Putamen (tissue), 1 donor: ENCODE measurements at places on chromosomes 7 and 10.

GRCh38 chr10:21529032-21529910, 3.8 kb upstream of the SKIDA1 start:
- no peak for DNase-seq

GRCh38 chr7:25843467-25843866, 308.5 kb upstream of the NFE2L3 start:
- no peak for DNase-seq

GRCh38 chr10:122448600-122448999, 5.9 kb upstream of the ARMS2 start:
- no peak for DNase-seq

DNA sequence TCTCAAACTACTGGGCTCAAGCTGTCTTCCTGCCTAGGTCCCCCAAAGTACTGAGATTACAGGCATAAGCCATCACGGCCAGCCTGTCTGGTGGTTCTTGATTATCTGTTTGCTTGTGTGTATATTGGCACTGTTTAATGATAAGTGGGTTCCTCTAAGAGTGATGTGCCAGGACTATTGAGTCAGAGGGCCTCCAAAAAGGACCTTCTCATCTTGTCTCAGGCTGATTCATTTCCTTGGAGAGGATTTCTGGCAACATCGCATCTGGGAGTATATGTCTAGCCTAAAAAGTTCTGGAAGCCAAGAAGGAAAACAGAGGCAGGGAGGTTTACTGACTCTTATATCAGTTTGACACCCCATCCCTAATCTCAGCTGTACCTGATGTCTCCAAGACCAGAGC, 27.1 kb upstream of the AKAP9 start:
- DNase-seq: no peak

- no peak for DNase-seq
Measured at GRCh38 chr7:111459065-111459756, 103.1 kb downstream of the IMMP2L start.

DNA sequence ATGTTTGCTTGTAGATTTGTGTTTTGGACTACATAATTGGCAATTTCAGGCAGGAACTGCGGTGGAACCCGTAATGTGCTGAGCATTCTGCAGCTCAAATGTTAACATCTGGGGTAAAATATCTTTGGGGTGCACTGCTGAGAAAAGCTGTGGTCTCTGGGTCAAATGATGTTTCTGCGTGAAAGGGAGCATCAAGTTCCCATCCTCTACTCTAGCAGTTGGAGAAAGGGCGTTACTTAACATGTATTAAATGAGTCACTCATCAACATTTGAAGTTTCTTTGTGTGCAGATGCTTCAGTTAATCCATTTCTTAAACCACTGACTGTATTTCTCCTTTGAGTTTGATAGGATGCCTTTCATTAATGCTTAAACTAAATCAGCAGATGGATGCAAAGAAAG, 273.1 kb upstream of the PITRM1 start:
- no peak for DNase-seq

GRCh38 chr7:2497500-2498336, 21.5 kb upstream of the GRIFIN start:
- no peak for DNase-seq

GRCh38 chr10:18144928-18145327, 4.7 kb downstream of the CACNB2 start:
- DNase-seq: no peak

- DNase-seq: no peak
Measured at GRCh38 chr7:2903682-2904162, 59.6 kb upstream of the GNA12 start.

DNA sequence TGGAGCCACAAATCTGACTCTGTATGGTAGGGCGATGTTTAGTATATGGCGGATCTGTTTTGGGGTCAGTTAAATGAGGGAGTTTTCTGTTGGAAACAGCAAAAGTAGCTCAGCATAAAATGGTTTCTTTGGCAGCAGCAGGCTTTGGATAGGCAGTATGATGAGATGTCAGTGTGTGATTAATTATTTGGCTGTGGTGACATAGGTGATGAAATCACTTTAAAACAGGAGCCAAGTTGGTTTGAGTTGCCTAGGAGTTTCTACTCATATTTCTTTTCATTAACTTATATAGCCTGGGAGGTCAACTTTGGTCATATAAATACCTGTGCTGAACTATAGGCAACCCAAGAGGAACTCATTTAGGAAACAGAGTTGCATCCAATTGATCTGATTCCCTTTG, 291.2 kb downstream of the LRMDA start:
- DNase-seq: no peak

- DNase-seq: no peak
Measured at GRCh38 chr7:127527561-127527960, 57.8 kb downstream of the GCC1 start.

- no peak for DNase-seq
Measured at GRCh38 chr10:36489181-36489580, 636.2 kb upstream of the ANKRD30A start.

DNA sequence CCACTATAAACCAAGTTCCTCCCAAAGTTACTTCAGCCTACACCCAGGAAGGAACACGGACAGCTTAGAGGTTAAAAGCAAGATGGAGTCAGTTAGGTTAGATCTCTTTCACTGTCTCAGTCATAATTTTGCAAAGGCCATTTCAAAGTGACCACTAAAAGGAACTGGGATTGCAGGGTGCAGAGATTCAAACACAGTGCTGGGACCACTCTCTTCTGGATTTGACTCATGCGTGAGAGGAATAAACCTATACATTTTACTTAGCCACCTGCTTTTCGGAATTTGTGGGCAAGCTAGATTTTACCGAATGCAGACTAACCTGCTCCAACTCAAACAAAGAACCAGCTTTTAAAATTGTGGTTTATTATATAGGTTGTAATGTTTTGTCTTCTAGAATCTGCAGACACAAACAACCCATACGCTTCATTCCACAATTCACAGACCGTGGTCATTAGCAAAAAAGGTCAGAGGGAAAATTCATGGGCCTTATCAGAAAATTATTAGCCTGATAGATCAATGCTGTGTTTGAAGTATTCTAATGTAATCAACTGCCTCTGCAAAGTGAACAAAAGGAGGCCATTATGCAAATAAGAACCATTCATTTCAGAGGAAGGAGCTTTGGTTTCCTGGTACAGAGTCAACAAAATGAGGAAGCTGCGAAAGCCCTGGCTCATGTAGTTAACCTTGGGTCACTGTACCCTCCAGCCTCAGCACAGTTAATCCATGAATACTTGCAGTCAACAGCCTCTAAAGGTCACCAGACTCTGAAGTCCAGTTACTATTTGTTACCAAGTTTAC, 342.7 kb upstream of the KLF6 start:
- no peak for DNase-seq

DNA sequence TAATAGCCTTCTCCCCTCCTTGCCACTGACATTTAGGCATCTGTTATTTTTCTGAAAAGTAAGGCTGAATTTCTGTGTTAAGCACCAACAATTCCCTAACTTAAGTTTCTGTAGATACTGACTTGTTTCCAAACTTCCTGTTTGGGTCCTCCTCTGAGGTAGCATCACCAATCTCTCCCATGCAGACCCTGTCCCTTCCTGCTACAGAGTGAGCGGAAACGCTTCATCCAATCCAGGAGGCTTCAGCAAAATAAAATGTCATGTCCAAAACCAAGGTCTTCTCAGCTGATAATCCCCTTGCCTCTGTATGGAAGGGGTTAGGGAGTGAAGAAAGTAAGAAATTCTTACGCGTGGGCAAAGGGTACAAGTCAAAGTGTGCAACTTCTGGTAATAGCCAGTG, 29.9 kb downstream of the XPNPEP1 start:
- no peak for DNase-seq

DNA sequence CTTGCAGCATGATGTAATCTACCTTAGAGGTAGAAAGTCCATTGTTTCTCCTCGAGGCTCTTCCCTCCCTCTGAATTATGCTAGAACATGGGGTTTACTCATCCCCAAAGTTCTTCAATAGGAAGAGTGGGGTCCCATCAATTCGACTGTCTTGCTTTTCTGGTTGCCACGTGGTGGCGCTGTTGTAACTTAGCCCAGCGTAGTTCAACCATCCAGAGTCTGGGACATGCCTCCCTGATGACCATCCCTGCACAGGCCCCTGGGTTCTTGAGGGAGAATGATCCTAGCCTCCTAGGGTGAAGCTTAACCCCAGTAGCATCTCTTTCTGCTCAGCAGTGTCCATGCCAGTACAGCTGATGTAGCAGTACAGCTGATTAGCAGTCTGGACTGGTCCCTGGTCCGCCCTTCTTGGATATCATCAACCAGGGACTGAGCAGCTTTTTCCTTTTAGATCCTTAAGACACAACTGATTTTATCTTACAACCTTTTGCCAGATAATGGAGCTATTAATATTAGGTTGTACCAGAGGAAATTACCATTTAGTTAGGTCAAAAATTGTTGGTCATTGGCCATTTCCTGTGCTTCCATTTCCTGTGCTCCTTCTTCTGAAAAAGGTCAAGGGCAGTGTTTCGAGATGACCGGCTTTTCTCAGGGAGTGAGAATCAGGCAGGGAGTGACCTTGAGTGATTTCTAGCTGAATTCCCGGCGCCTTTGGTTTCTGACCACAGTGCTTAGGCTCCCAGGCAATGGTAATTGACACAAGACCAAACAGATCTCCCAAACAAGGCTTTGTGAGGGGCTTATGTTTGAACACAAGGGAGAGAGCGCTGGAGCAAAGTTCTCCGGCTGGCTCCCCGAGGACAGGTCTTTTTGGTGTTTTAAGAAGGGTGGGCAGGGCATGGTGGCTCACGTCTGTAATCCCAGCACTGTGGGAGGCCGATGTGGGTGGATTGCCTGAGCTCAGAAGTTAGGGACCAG, 65.4 kb downstream of the TACC2 start:
- no peak for DNase-seq

DNA sequence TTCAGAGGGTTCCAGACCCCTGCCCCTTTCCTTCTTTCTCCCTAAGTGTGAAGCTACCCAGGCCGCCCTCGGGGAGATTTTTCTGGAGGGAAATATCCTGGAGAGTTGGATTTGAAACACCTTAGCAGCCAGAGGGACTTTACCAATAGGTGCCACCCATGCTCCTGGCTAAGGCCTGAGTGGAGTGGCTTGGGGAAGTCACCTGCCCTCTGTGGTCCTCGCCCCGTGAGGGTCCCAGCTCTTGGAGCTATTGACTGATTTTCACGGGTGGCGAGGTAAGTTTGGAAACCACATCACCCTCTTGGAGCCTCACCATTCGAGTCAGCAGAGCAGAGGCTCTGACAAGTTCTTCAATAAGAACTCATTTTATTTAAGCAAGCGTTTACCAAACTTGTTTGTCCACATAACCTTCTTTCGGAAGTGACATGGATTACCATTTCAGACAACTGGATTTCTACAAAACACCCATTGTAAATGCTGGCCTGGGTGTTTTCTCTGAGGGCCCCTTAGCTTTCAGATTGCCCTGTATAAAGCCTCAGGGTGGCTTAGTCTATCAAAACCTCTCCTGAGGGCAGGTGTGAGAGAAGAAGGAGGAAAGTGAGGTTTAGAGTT, 20.4 kb downstream of the AQP1 start:
- DNase-seq: no peak

DNA sequence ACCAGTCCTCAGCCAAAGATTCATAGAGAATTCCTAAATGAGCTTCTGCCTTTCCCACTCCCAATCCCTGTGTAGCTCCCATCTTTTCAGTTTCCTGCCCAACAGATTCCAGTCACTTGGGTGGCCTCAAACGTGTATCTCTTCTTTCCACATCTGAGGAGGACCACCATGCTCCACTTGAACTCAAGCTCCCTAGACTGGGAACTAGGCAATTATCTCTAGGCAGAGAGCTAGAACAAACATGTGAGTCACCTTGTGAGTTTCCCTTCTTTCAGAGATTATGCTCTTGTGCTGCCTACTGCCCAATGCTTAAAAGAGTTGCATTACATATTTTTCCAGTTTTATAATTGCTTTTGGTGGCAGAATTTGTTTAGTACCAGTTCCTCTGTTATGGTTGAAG, 178.0 kb downstream of the MDFIC start:
- DNase-seq: no peak

- no peak for DNase-seq
Measured at GRCh38 chr10:31947144-31947926, 18.7 kb upstream of the ARHGAP12 start.

GRCh38 chr7:92403760-92404074, 43.6 kb upstream of the GATAD1 start:
- DNase-seq: no peak

DNA sequence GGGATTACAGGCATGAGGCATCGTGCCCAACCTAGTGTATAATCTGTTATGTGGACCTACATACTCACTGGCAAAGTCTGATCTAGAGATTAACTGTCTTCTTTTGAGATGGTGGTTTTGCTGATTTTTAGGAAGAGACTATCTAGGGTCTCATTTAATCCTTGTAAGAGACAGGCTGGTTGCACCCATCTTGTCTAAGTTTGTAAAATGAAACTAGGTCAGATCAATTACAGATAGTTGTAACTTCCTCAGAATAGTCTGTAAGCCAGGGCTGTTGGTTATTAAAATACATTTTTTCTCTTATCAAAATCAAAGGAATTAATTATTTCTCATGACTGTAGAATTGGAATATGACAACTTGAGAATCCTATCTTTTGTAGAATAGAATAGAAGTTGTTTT, 64.6 kb upstream of the RPA3 start:
- DNase-seq: no peak

- peak; percentile 70 for DNase-seq
Measured at GRCh38 chr7:94509264-94509886, at the start of gene CASD1. TSS of gene CASD1 (plus strand) at chr7:94509809. CDS start at chr7:94510085, 276 bp downstream.

DNA sequence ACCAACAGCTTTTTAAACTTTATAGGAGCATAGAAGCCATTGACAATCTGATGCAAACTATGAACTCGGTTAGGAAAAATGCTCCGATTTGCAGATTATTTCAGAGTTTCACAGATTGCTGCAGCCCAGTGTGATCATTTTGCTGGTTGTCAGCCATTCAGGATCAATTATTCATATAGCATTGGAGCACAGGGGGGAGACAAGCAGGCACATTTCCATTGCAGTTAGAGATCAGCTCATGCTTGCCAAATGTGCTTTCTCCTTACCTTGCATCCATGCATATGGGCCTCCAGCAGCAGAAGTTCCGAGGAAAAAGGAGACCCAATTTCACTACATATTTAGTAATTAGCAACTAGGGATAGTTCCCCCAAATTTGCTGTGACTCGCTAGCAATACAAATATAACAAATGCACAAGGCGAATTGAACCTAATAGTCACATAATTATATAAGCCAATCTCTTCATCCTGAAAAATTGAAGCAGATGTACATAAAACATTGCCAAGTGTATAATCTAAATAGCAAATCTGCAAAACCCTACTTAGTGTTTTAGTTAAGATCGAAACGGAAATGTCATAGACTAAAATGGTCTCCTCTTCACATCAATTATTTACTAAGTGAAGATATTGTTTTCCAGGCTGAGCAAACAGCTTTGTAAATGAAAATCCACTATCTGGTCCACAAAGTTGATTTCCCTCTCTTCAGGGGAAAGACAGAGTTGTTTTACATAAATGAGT, 49.5 kb upstream of the RSU1 start:
- DNase-seq: no peak

GRCh38 chr7:157795643-157796042, 458.8 kb downstream of the DNAJB6 start:
- DNase-seq: no peak

DNA sequence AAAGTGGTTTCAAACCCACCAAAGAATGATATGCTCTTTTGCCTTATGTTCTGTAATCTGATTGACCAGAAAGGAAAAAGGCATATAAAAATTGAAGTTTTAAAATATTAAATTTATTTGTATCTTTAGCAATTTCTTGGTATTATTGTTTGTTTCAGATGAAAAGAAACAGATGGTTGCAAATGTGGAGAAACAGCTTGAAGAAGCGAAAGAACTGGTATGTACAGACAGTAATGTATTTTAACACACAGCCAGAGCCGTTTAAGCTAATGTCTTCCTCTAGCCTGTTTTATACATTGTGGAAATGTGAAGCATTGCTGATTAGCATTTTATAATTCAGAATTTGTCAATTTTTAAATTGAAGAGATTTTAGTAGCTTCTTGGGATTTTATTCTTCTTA, 13.4 kb downstream of the VTI1A start:
- DNase-seq: no peak
